T follicular helper cell (primary cell): ENCODE measurements at places on chromosomes 5 and 9.

GRCh38 chr5:95304711-95305110 lies 19.8 kb upstream of the MCTP1 start:
- DNase-seq: no peak

DNA sequence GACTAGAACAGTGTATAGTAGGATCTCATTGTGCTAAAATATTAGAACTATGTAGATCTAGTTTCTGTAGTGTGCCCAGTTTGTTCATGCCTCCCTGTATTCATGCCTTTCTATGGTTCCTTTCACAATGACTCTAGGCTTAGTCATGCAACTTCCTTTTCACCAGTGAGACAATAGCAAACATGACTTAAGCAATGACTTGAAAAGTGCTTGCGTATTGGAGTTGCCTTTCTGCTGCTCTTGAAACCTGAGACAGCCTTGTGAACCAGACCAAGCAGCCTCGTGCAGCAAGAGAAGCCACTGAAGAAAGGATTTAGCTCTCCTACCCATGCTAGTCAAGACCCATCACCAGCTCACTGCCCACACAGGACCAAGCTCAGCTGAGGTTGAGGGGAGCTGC lies 294.5 kb upstream of the TAS2R1 start:
- no peak for DNase-seq

GRCh38 chr9:84874596-84874995 lies 205.1 kb downstream of the NTRK2 start:
- no peak for DNase-seq

- DNase-seq: no peak
These were observed 86.9 kb upstream of the CTNNA1 start for GRCh38 chr5:138666226-138666742.

GRCh38 chr5:59760785-59761348 lies 132.7 kb downstream of the PDE4D start:
- no peak for DNase-seq
